Activated CD4-positive, alpha-beta T cell treated with anti-CD3 and anti-CD28 coated beads, Interleukin-2, Interleukin-4, amounts not matched to agents 100 ng/mL and 50 ng/mL, durations not matched to agents 16 hours and 8 hours (primary cell): ENCODE measurements at places on chromosomes 1 and 21.

DNA sequence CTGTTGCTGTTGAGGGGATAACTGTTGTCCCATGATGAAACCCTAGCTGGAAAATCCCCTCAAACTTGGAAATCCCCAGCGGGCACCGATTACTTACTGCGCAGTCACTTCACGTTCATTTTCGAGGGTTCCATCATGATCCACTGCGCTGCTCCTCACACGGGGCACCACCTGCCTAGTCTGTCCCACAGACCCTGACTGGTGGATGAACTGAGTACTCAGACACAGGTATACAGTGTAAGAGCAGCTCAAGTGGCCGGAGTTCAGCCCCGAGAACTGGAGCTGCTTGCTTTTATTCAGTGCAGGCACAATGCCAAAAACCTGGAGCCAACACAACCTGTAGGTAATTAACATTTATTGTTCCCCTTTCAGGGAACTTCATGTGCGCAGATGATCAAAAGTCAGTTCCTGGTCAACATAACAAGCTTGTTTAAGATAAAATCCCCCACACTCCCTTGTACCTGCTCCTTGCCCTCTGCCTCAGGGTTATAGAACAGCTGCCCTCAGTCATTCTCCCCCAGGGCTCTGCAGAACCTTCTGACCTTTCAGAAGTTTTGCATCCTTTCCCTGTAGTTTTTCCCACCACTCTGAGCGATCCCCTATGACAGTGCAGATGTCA is 46.5 kb upstream of the PRELP start:
- DNase-seq, result no peak

DNA sequence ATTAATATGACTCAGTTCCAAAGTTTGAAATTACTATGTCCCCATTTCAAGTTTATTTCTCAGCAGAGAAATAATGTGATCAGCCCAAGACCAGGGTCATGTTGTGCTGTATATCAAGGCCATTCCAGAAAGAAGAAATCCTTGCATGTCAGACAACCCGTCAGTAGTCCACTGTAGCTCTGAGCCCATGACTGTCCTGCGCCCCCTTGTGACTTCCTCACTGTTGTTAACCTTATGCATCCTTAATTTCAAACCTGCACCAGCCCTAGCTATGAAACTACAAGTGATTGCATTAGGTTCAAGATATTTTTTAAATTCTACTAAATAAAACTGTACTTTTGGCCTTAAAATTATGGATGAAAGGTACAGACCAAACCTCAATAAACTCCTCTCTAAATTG is 133.0 kb downstream of the LRRC7 start:
- no peak for DNase-seq

- DNase-seq, result no peak
These were observed 17.2 kb upstream of the RGL1 start for GRCh38 chr1:183787704-183788103.

GRCh38 chr21:32411350-32412161 is 950 bp upstream of the EVA1C start:
- peak; percentile 74 for DNase-seq

- no peak for DNase-seq
These were observed 8.6 kb downstream of the ACOT7 start for GRCh38 chr1:6384962-6385361.

GRCh38 chr1:59007820-59008598 is 224.2 kb upstream of the JUN start:
- DNase-seq, result peak; percentile 19

DNA sequence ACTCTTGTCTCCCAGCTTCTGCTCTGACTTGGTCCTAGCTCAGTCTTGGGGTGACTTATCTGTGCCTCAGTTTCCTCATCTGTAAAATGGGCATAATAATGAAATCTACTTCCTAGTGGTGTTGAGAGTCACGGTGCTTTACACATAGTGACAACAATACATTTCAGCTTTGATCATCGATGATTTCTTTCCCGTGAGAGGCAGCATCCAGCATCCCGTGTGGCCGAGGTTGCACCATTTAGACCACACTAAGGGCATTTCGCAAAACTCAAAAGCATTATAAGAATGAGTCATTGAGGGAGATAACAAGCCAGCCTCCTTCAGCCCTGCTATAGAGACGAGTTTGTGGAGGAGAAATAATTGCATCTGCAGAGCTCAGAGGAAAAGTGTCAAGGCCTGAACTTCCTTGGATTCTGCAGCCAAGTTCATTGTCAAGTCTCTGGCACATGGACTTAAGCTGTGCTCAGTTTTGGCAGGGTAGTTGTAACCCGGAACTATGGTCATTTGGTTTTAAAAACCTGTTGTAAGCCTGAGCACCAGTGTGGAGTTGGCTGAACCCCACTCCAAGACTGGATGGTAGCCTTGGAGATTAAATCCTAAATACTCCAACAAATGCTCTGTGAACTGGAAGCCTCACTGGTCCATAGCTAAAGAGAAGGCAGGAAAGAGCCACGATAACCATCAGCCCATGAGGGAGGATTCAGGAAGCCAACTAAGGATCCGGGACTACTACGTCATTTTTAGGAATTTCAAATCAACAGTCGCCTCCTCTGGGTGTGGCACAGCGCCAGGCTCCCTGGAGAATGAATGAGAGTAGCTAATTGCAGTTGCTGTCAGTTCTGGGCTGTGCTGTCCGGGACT is 64.2 kb downstream of the TCP10L start:
- no peak for DNase-seq

- no peak for DNase-seq
These were observed 78.9 kb downstream of the DENND1B start for GRCh38 chr1:197696372-197696771.

- no peak for DNase-seq
These were observed 588.7 kb downstream of the MATN1 start for GRCh38 chr1:30134466-30135217.

DNA sequence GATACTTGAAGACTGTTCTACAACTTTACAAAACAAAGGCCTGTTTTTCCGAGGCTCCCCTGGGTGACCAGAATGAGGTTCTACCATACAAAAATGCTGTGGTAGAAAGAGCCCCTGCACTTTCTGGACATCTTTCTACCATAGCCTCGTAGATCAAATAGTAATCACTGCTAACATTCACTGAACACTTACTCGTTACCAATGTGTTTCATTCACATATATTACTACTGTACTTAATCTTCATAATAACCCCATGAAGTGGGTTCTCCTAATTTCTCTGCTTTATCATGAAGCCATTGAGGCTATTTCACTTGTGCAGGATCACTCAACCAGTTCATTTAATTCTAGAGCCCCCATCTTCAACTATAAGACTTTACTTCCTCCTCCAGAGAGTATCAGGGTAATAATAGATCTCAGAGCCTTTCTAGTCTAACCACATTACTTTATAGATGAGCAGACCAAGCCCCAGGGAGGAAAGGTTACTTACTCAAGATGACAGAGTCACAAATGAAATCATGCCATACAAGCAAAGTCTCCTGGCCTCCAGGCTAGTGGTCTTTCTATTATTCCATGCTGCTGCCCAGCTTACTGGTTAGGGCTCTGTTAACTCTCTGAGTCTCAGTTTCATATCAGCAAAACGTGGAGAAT is 46.7 kb upstream of the OSBPL9 start:
- DNase-seq, result peak; percentile 48

DNA sequence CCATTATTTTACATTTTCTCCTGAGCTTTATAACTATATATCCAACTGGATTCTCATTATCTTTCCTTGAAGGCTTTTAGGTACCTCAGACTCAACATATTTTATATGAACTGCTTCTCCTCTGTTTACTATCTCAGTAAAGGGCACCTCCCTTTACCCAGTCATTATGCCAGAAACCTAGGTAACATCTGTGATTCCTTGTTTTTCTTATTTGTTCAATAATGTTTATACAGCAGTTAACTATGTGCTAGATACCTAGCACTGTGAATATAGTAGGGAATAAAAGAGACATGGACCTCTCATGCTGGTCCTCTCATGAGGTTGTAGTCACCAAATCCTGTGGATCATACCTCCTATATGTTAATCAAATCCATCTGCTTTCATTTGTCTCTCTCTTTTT is 25.6 kb downstream of the PPP1R12B start:
- DNase-seq, result no peak

DNA sequence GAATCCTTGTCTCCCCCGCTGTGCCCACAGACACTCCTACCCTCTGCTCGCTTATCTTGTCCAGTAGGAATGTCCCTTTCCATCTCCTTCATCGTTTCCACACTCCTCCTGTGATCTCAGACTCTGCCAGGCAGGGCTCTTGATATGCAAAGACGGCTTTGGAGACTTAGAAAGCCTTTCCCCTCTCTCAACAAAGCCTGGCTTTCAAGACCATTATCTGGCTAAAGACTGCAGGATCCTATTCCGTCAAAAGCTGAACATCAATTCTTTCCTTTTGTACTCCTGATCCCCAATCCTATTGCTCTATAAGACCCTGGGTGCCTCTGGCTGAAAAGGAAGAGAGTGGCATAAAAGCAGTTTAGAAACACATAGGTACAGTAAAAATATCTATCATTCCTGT is 63.9 kb downstream of the SDC3 start:
- DNase-seq, result no peak

DNA sequence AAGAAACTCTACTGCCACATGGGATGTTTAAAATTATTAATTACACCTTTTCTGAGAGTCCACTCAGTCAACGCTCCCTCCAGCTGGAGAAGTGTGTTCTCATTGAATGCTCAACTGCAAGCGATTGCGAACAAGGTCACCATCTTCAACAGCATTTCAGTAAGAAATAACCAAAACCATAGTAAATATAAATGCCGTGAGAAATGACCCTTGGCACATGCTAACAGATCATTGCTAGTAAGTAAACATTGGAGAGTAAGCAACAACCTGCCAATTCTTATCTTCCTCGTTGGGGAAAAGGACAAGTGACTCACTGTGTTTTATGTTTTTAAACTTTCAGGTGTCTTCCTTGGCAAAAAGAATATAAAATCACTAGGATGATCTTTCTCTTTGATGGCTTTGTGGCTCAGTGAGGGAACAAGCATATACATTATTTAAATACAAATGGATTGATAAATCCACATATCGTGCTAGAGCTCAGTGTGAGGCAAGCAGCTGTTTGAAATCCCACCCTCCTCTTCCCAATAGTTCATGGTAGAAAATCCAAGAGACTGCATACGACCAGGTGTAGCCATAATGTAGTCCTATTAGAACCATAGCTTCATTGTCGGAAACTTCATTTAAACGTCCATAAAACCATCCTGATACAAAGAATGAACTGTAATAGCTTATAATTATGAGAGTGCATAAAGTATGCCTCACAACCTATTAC is 214.6 kb downstream of the GRIK1 start:
- no peak for DNase-seq

- no peak for DNase-seq
These were observed 3.3 kb downstream of the SH3BGR start for GRCh38 chr21:39454949-39455668.

GRCh38 chr1:170204121-170204520 is 58.4 kb downstream of the NTMT2 start:
- no peak for DNase-seq

DNA sequence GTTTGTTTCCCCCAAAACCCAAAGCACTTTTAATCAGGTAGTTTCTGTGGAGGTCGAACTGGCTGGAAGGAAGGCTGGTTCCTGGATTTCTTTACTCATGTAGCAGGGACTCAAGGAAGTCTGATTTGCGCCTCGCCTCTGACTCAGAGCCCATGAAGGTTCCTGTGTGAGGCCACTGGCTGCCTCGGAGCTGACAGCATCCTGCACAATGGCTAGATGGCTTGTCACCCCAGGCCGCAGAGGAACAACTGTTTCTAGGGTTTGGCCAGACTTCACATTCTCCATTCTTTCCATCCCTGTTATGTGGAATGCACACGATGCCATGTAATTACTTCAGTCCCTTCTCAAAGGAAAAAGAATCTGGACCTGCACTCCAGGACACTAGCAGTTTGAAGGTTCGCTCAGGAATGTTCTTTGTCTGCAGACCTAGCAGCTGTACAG is 39.1 kb upstream of the PRSS38 start:
- DNase-seq, result no peak

DNA sequence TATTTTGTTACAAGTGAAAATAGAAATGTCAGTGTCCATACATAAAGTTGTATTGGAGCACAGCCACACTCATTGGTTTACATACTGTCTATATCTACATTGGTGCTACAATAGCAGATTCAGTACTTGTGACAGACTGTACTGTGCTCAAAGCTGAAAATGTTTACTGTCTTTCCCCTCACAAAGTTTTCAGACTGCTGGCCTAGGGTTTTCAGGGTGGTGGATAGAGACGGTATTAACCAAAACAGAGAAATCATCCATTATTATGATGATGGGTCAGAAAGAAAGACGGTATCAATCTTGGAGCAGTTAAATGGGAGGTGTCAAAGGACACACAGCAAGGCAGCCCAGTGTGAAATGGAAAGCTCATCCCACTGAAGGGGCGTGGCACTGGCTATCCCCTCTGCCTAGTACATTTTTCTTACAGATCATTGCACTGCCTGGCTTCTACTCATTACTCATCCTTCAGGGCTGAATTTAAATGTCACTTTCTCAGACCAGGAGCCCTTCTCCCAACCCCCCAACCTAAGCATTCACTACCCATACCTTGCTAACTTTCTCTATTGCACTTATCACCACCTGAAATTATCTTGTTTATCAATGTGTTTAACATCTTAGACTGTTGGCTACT is 10.2 kb downstream of the JAK1 start:
- no peak for DNase-seq

DNA sequence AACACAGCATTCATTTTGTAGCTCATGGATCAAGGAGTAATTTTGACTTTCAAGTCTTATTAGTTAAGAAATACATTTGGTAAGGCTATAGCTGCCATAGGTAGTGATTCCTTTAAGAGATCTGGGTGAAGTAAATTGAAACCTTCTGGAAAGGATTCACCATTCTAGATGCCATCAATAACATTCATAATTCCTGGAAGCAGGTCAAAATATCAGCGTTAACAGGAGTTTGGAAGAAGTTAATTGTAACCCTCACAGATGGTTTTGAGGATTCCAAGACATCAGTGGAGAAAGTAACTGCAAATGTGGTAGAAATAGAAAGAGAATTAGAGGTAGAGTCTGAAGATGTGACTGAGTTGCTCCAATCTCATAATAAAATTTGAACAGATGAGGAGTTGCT is 216.6 kb downstream of the GREM2 start:
- DNase-seq, result no peak

DNA sequence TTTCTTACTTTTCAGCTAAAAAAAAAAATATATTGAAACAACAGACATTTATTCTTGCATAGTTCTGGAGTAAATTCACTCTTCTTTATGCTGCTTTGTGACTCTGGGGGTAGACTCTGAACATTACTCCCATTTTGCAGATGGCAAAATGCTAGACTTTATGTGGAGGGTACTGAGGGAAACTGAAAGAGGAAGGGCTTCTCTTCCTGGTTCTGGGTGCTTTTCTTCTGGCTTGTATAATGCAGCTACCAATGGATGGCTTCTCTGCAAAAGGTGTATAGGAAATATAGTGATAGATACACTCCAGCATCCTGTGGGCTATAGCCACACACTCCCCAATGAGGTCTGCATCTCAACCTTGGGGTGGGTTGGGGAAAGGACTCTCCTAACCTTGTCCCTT is 19.7 kb upstream of the ZBTB40 start:
- DNase-seq, result no peak
